ENCODE measurements at places on chromosomes 11 and 22.
A peak's percentile ranks its signal among the peaks of the same experiment; 100 is the strongest.

GRCh38 chr11:9153651-9154050 is 62.3 kb upstream of the SCUBE2 start:
- no peak for DNase-seq

GRCh38 chr11:25057861-25058260 is 561.0 kb downstream of the LUZP2 start:
- DNase-seq = no peak

DNA sequence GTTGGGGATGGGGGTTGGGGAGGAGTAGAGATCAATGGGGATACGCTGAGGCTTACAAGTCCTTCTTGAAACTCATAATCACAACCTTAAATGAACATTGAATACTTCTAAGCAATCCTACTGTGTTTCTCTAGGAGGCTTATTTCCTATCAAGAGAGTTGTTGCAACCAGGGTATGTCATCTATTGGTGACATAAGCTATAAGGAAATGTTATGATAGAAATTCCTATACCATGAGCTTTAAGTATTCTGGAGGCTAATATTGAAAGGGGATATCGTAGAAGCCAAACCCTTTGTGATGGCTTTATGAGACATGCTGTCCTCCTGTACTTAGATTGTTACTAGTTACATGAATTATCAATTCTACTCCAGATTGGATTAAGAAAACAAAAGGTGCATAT is 72.9 kb downstream of the DKK3 start:
- no peak for DNase-seq

DNA sequence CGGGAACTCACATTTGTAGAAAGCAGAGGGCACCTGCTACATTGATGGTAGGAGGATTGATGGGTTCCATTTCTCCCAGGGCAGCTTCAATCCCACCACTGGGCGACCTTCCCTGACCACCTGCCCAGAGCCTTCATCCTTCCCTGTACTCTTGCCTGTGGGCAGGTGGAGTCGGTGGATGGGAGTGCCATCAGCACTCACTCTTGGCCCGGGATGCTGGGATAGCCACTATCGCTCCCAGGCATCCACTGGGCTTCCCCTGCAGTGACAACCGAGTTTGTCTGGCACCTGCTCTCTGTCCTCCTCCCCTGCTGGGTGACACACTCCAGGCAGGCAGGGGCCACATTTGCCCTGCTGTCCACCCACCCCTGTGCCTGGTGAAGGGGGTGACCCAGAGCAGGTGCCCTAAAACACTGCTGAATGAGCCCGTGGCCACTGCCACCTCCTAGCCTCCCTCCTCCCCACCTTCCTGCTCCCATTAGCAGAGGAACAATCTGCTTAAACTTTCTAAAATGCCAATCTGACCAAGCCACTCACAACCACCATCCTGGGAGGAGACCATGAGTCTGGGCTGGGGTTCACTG is 604.7 kb downstream of the TBC1D22A start:
- no peak for DNase-seq

GRCh38 chr11:111538407-111539114 is 2.0 kb upstream of the LAYN start:
- DNase-seq = no peak

DNA sequence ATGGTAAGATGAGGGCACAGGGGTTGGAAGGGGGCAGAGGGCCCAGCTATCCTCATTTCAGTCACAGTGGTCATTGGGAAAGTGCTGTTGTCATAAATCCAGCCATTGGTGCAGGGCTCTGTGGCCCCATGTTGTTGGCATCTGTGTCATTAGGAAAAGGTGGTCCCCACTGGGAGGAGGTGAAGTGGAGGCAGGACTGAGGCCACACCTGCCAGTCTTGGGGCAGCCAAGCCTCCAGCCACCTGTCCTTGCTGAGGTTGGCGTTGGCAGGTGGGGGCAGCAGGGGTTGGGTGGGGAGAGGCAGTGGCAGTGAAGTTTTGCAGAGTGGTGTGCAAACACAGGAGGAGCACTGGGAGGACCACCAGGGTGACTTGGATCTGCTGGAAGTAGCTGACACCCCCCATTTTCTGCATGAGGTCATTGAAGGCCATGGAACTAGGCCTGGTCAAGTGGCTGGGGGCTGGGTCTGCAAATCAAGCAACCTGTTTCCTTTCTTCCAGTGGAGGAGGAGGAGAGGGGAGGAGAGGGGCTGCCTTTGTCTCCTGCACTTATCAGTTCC is 25.3 kb downstream of the SLC22A6 start:
- no peak for DNase-seq

- DNase-seq = no peak
Measured at GRCh38 chr11:127683321-127683720, 682.8 kb upstream of the KIRREL3 start.

- DNase-seq = no peak
Measured at GRCh38 chr11:102729849-102730815, 5.4 kb upstream of the MMP8 start.

DNA sequence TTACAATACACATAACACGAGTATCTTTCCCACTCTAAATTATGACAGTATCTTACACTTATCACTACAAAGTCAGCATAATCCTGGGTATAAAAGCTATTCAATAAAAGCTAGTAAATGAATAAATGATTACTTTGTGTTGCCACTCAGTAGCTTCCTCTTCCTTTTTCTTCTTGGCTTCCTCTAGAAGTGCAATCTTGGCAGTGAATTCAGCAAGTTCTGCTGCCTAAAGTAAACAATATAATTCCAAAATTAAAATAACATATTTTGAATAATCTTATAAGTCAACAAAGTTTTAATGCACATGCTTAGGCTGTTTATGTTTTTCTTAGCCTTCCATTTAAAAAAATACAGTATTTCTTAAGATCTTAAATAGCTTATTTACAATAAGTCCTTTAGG is 60.4 kb downstream of the RDX start:
- no peak for DNase-seq

- no peak for DNase-seq
Measured at GRCh38 chr22:24926849-24927579, 19.5 kb downstream of the LHFPL7 start.

GRCh38 chr11:118374729-118375128 is 15.3 kb downstream of the UBE4A start:
- no peak for DNase-seq

GRCh38 chr11:6191742-6192141 is 7.3 kb upstream of the OR52W1 start:
- no peak for DNase-seq

GRCh38 chr11:16613512-16614381 is 124.7 kb upstream of the C11orf58 start:
- peak; percentile 86 for DNase-seq

DNA sequence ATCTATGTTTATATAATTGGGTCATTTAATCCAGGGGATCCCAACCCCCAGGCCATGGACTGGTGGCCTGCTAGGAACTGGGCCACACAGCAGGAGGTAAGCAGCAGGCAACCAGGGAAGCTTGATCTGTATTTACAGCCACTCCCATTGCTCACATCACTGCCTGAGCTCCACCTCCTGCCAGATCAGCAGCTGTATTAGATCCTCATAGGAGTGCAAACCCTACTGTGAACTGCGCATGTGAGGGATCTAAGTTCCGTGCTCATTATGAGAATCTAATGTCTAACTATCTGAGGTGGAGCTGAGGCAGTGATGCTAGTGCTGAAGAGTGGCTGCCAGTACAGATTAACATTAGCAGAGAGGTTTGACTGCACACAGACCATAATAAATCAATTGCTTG is 32.8 kb downstream of the MS4A2 start:
- DNase-seq = no peak

DNA sequence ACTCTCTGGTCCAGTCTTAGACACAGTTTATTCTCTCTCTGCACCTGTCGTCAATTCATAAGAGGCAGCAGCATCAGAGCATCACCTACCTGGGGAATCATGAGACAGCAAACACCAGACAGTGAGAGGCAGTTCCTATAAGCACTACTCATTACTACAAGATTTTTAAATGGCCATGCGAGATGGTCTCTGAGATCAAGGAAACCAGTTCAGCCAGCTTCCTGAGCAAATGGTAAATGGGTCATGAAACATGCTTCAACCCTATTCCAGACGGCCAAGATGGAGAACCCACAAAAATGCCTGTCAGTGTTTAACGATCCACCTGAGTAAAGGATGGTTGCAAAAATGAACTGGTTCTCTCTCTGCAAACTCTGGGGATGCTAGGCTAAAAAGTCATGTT is 52.9 kb downstream of the SYTL2 start:
- DNase-seq = no peak

DNA sequence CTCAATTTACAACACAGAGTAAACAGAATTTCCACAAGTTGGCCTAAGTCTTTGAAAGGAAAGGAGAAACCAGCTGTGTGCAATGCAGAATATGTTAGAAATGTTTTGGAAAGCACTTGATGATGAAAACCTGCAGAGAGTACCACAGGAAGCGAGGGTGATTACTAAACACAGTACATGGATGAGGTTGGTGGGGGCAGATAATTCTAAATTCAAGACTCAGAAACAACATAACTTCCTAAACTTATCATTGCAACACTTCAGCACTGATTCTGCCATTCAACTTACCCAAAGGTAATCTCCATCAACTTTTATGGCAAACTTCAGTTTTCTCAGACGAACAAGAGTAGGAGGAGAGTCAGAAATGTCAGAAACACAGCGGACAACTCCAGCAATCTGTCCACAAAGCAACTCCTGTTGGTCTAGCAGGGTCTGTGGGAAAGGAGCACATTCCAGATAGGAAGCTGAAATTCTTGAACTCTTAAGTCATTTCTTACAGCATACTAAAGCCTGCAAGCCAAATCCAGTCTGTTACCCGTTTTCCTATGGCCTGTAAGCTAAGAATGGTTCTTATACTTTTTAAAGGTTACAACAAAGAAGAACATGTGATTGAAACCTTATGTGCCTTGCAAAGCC is 6.8 kb downstream of the HPS4 start:
- DNase-seq = peak; percentile 46

DNA sequence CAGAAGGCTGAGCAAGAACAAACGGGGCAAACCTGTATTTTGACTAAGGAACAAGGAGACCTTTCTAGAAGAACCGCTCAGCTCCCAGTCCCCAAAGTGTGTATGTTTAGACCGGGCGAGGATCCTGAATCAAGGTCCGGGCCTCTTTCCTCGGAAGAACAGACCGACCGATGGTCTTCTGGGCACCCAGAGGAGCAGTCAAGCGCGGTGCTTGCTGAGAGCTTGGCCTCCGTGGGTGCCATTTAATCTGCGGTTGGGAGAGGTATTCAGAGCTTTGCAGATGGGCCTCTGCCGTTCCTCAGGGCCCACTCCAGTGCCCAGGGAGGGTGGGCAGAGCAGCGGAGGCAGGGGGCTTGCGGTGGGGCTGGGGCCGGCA is 26.5 kb upstream of the ATXN10 start:
- no peak for DNase-seq

DNA sequence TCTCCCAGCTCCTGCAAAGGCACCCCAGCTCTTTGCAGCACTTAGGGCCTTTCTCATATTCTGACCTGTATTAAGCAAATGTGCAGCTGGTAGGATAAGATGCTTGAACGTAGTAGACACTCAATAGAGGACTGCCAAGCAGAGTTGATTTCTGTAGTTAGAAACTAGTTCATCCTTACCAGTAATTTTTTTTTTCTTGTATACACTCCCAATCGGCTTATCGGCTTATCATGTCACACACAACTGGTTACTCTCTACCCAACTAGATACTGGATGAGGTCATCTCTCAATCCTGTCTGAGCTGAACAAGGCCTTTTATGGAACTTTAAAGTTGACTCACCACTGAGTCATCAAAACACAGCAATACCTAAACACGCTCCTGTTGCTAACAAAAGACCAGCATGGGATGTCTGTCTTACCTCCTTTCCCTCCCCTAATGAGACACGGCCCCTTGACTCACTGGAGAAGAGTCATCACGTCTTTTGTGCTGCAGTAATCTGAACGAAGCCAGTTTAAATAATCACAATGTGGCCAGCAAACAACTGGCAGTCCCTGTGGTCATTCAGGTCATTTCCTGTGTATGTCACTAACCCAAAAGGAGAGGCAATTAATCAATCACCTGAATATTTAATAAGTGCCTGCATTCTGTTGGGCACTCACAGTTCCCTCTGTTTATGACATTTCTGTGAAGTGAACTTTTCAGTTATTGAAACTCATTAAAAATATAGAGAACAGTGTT is 7.5 kb upstream of the WEE1 start:
- DNase-seq = peak; percentile 100

GRCh38 chr22:30867746-30868662 is 100.6 kb downstream of the MORC2 start:
- DNase-seq = no peak

DNA sequence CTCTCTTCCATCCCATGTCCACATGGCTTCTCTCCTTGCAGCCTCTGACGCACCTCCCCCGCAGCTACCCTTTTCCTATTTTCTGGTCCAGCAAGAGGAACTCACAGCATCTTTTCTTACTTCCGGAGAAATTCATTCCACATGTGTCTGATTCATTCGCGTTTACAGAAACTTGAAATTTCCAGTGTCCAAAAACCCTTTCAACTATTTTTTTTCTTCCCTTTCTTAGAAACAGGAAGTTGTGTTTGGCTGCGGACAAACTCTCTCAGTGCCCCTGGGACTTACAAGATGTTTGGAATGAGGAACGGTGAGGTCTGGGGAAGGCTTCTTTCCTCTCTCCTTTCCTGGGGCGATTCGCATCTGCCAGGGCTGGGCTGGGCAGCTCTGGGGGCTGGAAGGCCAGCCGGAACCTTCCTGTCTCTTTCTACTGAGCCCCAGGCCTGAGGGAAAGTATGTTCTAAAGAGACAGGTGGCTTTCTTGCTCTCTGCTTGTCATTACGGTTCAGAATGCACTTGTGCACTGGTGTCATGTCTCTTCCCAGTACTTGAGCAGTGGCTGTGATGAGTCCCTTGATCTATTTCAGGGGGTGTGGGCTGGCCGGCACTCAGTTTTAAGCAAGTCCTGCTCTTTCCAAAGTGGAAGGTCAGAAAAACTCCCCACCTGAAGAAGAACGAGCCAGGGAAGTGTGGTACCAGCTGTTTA is 27.5 kb downstream of the ADAMTS8 start:
- DNase-seq = no peak

DNA sequence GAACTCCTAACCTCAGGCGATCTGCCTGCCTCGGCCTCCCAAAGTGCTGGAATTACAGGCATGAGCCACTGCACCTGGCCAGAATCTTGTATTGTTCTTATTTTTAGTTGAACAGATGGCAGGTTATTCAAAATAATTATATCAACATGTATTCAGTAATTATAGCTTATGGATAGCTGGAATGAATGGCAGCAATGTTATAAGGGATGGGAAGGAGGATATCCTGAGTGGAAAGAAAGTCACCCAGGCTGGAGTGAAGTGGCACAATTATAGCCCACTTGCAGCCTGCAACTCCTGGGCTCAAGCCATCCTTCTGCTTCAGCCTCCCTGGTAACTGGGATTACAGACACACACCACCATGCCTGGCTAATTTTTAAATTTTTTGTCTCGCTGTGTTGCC is 88.1 kb downstream of the MED15 start:
- DNase-seq = no peak

- no peak for DNase-seq
Measured at GRCh38 chr11:69483691-69484426, 2.4 kb downstream of the LINC01488 start.

- DNase-seq = peak; percentile 67
Measured at GRCh38 chr22:44689173-44689572, 12.8 kb upstream of the PRR5 start.

GRCh38 chr11:33172996-33173395 is 11.7 kb upstream of the CSTF3 start:
- no peak for DNase-seq

GRCh38 chr22:37132773-37133172 is 16.9 kb downstream of the IL2RB start:
- no peak for DNase-seq

GRCh38 chr22:24400726-24401596 is 26.4 kb upstream of the ADORA2A start:
- no peak for DNase-seq

- DNase-seq = peak; percentile 87
Measured at GRCh38 chr11:57322256-57323166, 2.2 kb downstream of the TNKS1BP1 start.

- DNase-seq = no peak
Measured at GRCh38 chr22:31142285-31142684, 2.0 kb upstream of the PLA2G3 start.
